G401 (cell line): ENCODE measurements at places on chromosomes 5 and 9.

- no peak for DNase-seq
Observed at GRCh38 chr5:79546782-79547428, 33.0 kb upstream of the HOMER1 start.

DNA sequence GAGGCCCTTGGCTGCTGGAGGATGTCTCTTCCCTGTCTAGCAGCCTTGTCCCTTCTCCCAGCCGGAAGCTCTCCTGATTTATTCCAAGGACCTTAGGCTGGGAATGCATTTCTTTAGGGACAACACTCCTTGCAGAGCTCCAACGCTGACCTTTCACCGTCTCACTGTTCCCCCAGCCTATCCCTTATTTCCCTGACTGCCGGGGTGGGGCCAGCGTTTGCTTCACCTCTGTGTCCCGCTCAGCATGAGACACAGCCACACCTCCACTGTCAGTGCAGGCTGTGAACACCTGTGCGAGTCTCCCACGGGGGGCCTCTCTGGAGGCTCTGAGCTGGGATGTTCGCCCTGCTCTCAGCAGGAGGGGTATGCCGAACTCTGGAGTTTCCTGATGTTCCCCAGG lies 106.2 kb upstream of the FCN2 start:
- no peak for DNase-seq

GRCh38 chr5:39495227-39495626 lies 70.4 kb upstream of the DAB2 start:
- no peak for DNase-seq

- DNase-seq = no peak
Observed at GRCh38 chr5:149470942-149471341, 80.3 kb downstream of the CSNK1A1 start.

DNA sequence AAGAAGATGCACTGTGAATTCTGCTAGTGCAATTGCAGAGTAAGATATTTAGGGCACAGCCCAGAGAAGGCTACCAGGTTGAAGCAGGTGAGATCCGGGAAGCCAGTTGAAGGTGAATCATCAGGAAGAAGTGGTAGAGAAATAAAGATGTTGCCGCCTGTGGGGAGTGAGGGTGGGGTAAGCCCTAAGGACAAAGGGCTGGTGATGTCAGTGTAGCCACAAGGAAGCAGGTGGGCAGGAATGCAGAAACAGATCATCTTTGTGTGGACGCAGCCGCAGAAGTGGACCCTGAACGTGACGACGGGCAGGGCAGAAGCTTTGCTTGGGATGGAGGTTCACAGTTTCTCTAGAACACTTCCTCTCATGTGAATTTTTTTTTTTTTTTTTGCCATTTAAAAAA lies 164.2 kb downstream of the ACTL7B start:
- DNase-seq = no peak

GRCh38 chr9:124764774-124765438 lies 6.2 kb downstream of the NR6A1 start:
- peak; percentile 43 for DNase-seq

GRCh38 chr5:178460598-178460997 lies 129.6 kb downstream of the COL23A1 start:
- DNase-seq = no peak

DNA sequence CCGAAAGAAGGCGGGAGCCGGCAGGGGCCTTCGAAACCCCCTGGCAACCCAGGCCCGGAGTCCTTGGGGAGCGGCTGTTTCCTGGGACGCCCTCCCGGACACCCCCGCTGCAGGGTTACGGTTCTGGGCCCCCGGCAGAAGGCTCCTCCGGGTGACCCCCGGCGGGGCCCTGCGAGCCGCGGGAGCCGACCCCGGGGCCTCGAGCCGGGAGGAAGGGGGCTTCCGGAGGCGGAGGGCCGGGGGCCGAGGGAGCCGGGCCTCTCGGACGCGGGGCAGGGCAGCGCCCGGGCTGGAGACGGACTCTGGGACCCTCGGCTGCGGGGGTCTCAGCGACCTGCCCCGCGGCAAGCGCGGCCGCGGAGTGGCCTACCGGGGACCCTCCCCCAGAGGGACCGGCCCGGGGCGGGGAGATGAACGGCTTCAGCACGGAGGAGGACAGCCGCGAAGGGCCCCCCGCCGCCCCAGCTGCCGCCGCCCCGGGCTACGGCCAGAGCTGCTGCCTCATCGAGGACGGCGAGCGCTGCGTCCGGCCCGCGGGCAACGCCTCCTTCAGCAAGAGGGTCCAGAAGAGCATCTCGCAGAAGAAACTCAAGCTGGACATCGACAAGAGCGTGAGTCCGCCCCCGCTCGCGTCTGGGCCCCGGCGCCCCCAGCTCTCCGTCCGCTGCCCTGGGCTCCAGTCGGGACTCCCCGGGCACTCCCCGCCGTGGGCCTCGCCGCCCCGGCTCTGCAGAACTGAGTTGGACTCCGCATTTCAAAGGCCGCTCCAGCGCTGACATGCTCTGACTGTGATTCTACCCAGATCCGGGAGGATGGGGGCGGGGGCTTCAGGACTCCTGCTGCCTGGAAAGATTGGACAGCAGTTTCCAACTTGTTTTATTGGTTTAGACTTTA lies 645 bp downstream of the SAP30L start:
- DNase-seq = peak; percentile 44

DNA sequence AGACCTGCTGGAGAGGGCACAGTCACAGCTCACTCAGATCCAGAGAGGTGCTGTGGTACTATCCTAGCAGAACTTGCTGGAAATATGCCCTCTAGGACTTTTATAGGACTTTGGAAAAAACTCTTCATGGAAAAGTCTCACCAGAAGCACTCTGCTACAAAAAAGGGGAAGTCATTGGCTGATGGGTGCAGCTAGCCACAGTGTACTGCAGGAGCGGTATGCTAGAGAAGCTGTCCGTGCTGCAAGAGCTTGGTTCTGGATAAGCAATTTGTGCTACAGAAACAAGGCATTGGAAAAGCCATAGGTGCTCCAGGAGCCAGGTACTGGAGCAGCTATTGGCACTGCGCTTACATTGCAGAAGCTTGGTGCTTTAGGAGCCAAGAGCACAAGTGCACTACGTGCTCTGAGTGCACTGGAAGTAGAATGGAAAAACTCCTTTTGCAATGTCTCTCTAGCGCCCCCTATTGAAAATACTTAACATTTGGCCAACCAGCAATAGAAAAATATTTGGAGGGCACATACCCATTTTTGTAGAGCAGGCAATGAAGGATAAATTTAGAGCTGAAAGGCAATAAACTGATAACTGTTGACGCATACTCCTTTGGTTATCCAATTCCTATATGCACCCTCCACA lies 83.4 kb downstream of the MEGF10 start:
- DNase-seq = no peak

DNA sequence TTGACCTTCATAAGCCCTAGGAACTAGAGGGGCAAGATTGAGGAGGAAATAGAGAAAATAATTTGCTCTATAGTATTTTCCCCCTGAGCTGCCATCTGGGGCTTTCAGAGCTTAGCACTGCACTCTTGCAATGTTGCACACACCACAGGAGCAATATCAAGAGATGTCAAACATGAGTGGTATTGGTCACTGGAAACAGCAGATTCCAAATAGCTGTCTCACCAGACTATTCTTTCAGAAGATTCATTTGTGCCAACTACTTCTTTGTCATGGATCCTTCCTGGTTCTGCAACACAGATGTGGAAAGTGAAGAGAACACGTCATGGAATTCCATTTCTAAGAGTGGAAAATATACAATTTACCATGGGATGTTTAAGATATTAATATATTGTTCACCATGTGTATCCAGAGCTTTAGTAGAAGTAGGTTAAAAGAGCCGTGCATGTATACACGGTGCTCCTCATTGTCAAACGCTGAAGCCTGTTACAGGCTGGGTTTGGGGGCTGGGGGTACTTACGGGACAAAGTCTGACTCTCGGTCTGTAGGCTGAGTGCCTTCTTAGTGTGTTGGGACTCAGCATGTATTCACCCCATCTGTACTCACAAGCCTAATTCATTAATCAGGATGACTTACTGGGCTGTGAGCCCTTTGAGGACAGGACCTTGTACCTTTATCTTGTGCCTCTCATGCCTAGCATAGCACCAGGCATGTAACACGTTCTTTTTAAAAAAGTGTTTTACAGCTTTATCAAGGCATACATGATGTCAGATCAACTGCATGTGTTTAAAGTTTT lies 31.4 kb upstream of the GDNF start:
- no peak for DNase-seq

GRCh38 chr5:102916109-102916508 lies 161.0 kb downstream of the PAM start:
- DNase-seq = no peak

- peak; percentile 58 for DNase-seq
Observed at GRCh38 chr9:99822806-99823591, 1.3 kb downstream of the NR4A3 start.

- DNase-seq = no peak
Observed at GRCh38 chr5:26237489-26237888, 800.9 kb downstream of the CDH9 start.

DNA sequence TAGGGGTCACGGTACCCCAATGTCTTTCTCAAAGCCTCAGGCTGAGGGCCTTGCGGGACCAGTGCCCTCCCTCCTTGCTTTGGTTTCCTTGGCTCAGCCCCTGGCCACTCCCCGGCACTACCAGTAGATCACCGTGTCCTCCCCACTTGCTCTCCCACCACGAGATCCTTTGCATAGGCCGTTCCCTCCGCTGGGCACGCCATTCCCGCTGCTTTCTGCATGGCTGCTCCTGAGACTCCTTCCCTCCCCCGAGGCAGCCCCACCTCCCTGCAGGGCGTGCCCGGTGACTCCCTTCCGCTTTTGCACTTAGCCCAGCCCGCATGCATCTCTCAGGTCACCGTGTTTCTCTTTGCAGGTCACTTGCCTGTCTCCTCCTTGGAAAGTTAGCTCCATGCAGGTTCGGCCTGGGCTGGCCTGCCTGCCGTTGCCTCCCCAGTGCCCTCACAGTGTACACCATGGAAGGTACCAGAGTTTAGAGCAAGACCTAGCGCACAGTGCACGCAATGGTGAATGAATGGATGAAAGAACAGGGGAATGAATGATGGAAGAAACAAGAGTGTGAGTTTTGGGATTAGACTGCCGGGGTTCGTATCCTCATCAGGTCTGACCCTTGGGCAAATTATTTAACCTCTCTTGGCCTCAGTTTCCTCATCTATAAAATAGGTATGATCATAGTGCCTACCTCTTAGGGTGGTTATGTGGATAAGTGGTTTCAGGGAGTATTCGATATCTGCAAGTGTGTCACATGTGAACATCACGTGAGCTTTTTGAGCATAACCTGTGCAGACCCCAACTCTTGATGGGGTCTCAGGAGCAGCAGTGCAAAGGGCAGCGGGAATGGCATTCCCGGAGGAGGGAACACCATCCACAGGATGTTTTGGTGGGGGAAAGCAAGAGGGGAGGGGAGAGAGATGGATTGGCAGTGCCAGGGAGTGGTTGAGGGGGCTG lies 214.3 kb downstream of the C9orf50 start:
- DNase-seq = no peak

DNA sequence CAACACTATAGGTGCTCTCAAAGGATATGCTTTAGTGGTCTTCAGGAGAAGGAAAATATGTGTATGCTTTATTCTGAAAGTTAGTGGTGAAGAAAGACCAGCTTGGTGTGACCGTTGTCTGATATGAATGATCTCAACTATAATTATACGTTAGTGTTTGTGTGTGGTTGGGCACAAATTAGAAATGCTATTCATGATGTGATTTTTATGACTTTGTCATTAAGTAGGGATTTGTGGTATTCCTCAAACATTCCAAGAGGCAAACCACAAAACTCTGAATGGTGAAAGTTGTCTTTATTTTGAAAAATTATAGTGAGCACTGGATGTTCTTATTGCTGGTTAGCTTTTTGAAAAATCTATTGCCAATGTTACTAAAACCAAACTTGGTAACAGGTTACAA lies 6.2 kb upstream of the F2R start:
- no peak for DNase-seq

DNA sequence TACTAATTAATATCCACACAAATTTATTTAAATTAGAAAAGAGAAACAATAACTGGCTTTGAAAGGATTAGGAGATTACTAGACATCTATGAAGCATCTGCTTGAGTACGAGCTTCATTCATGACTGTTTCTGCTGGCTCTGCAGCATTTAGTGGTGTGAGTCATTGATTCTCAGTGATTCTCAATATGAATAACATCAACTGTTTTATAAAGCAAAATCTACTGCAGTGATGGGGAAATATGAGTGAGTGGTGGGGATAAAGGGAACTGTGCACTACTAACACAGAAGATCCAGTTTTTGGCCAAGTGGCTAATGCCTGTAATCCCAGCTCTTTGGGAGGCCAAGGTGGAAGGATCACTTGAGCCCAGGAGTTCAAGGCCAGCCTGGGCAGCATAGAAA lies 8.4 kb downstream of the FNBP1 start:
- no peak for DNase-seq

GRCh38 chr5:124641154-124641792 lies 105.2 kb downstream of the ZNF608 start:
- DNase-seq = no peak

DNA sequence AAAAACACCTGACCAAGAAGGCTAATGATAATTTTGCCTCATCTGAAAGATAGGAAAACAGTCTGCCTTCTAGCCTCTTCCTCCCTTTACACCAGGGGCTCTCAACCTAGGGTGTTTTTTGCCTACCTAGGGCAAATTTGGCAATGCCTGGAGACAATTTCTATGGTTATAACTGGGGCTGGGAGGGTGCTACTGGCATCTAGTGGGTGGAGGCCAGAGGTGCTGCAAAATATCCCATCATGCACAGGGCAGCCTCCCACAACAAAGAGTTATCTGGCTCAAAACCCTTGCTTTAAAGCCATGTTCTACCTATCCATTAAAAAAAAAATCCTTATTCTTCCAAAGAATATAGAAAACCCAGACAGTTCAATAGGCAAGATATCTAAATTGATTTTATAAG lies 45.0 kb upstream of the NR3C1 start:
- DNase-seq = no peak

- DNase-seq = no peak
Observed at GRCh38 chr5:149693482-149693881, 36.6 kb upstream of the PPARGC1B start.

DNA sequence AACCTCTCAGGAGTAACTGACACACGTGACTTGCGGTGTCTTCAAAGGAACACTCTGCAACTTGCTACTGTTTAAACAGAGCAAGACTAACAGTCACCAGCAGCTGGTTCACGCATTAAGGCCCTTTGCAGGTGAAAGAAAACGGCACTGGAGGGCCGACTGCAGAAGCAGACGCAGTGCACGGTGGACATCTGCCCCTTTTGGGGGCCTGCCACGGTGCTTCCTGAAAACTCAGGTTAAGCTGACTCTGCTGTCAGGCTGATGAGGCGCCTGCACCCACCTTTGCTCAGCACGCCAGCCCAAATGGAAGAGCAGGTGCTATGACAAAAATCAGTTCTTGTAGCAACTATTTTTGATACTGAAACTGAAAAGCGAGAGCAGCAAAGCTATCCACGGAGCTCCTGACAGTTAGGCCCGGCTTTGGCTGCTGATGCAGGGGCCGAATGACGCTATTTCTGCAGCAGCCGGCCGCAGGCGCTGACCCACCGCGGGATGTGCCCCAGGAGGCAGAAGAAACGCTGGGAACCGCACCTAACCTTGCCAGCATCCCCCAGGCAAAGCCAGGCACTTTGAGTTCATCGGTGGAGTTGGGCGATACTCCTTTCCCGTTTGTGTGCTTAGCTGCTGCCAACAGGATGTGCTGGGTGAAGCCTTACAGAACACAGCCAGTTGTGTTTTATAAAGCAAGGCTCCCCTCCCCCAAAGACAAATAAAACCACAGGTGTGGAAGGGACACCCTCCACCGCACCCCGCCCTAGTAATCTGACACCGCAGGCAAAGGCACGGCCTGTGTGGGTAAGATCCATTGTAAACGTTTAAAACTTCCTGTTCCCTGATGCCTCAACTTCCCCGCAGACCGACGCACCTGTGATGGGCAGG lies 21.1 kb upstream of the TERT start:
- DNase-seq = no peak
